ENCODE measurements at places on chromosomes 1 and 21. TPM values are rescaled to one million over a fixed set of nuclear protein-coding genes. Genes with fewer than 3 reads are reported as not detected.

- H3K27me3 ChIP-seq = no peaks in the 10 kb centered on the region
- H3K4me3 ChIP-seq = no peak overlapping the region
- no peak for DNase-seq
- no peaks in the 10 kb centered on the region for H3K36me3 ChIP-seq
These were observed 58.5 kb upstream of the BCL10 start for GRCh38 chr1:85334962-85335361.

IARS2 gene
- total RNA-seq = 86.6 TPM

FLG2 gene
- not detected for total RNA-seq

CACHD1 gene
- 3.3 TPM for total RNA-seq

SOAT1 gene
- 16.3 TPM for total RNA-seq

- H3K27ac ChIP-seq = peak overlapping the region; percentile 98
- no peaks in the 10 kb centered on the region for H3K27me3 ChIP-seq
- DNase-seq = no peak
These were observed 1.0 kb downstream of the TP53BP2 start for GRCh38 chr1:223844787-223845036.

DNA sequence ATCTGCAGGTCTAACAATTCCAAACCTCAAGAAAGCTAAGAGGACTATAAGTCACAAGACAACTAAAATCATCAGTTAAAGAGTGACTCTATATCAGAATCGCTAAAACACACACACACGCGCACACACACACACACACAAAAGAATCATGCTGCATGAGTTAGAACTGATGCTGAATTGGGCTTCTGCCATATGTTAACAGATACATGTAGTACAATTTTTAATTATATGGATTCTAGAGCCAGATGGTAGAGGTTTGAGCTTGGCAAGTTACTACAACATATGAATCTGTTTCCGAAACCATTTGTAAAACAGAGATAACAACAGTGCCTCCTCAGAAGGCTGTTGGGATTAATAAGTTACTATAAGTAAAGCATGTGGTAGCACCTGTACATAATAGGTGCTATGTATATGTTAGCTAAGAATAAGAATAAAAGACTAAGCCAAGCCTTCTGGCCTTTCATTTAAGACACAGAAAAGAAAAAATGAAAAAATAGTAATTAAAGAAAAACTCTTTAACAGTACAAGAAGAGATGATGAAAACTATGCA, 17.9 kb downstream of the EPRS1 start:
- no peaks in the 10 kb centered on the region for H3K27me3 ChIP-seq
- no peak for DNase-seq
- H3K27ac ChIP-seq = no peak overlapping the region
- H3K4me1 ChIP-seq = no peaks in the 10 kb centered on the region
- H3K36me3 ChIP-seq = peaks cover 98% of the 10 kb centered on the region

GRCh38 chr1:161054805-161055204, 9.0 kb upstream of the USF1 start:
- H3K4me1 ChIP-seq = no peaks in the 10 kb centered on the region
- no peak for DNase-seq
- H3K36me3 ChIP-seq = peaks cover 75% of the 10 kb centered on the region
- no peak overlapping the region for H3K27ac ChIP-seq
- H3K4me3 ChIP-seq = no peak overlapping the region

DNA sequence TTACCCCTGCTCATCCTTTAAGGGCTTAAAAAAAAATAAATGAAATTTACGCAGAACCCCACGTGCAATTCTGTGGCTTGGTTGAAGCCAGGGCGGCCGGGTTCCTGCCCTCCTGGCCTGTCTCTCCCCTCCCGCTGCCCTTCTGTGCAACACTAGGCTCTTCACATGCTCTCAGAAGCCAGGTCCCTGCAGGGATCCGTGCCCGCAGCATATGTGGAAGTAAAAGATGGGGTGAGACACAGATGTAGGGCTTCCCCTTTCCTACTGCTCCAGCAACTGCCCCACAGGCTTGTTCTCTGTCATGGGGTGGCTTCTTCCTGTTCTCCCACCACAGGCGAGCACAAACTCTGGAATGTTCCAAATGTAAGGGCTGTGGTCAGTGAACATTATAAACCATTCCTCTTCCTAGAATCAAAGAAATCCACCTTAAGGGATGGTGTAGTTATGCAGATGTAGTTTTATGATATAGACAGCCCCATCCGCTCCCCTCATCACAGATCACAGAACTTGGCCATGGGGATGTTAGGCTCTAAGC, 535.4 kb downstream of the KIF26B start:
- DNase-seq = no peak
- no peaks in the 10 kb centered on the region for H3K36me3 ChIP-seq
- H3K4me1 ChIP-seq = no peaks in the 10 kb centered on the region
- no peak overlapping the region for H3K4me3 ChIP-seq
- H3K27ac ChIP-seq = no peak overlapping the region

DNA sequence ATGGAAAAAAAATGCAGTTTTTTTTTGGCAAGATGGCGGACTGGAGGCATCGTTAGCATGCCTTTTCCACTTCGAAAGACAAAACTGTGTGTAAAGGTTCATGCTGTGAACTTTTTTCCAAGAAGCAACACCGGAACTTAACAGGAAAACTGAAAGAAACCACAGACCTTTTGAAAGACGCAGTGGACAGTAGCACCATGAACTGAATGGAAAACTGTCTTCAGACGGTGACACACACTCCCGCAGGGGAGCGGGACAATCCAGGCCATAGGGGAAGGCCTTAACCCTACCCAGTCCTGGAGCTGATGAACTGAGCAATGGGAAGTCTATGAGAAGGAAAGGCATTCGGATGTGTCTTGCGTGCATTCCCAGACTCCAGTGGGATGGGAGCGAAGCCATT, 54.9 kb downstream of the NEK7 start:
- no peak for DNase-seq
- H3K4me1 ChIP-seq = no peaks in the 10 kb centered on the region
- H3K27ac ChIP-seq = no peak overlapping the region
- no peaks in the 10 kb centered on the region for H3K27me3 ChIP-seq

KRTAP10-3 gene
- not detected for total RNA-seq

C1orf198 gene
- 29.7 TPM for total RNA-seq

- H3K4me1 ChIP-seq = no peaks in the 10 kb centered on the region
- H3K27ac ChIP-seq = no peak overlapping the region
- H3K4me3 ChIP-seq = no peak overlapping the region
- peaks cover 47% of the 10 kb centered on the region for H3K27me3 ChIP-seq
These were observed 62.8 kb upstream of the ZBTB40 start for GRCh38 chr1:22388671-22389450.

- H3K4me3 ChIP-seq = no peak overlapping the region
- no peaks in the 10 kb centered on the region for H3K36me3 ChIP-seq
- no peak for DNase-seq
These were observed 31.5 kb upstream of the C1orf198 start for GRCh38 chr1:230899841-230900251.

DNA sequence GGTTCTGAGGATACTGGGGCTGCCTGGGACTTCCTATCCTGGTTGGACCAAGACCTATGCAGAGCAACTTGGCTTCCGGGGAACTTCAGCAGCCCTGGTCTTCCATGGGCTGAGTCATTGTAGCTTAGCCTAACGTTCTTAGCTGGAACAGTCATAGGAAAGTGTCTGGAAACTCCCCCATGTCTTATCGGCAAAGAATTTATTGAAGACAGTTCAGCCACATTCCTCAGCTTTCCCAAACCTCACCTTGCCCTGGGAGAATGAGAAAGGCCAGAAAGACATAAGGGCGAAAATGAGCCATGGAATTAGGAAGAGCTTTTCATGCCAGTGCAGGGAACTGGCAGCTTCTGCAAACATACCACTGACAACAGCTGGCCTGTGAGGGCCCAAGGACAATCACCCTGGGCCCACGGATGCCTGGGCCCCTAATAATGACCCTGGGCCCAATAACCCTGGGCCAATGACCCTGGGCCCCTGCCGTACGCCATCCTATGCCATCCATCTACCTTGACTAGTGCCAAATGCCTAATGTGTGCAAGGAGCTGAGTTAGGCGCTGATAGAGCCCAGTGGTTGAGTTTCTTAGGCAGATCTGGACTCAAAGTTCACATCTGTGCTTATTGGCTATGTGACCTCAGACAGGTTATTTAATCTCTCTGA, 114.4 kb upstream of the GADD45A start:
- H3K4me3 ChIP-seq = no peak overlapping the region
- H3K27me3 ChIP-seq = no peaks in the 10 kb centered on the region
- DNase-seq = no peak
- no peaks in the 10 kb centered on the region for H3K36me3 ChIP-seq
- H3K4me1 ChIP-seq = peaks cover 7% of the 10 kb centered on the region
- no peak overlapping the region for H3K27ac ChIP-seq

GRCh38 chr1:157403203-157403602, 149.1 kb downstream of the FCRL5 start:
- DNase-seq = no peak
- H3K4me3 ChIP-seq = no peak overlapping the region
- H3K27ac ChIP-seq = no peak overlapping the region
- H3K4me1 ChIP-seq = no peaks in the 10 kb centered on the region
- peaks cover 15% of the 10 kb centered on the region for H3K27me3 ChIP-seq

DNA sequence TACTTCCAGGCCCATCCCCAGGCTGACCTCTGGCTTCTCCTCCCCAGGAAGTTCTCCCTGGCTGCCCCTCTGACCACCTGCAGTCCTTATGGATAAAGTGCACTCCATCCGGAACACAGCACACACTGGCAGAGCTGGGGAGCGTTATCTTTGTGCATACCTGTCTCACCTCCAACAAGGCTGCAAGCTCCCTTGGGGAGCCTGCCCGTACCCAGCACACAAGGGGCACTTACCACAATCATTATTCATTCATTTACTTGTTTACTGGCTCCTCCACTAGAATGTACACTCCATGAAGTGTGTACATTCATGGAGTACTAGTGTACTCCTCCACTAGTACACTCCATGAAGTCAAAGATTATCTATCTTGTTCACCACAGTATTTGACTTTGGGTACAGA, 30.3 kb downstream of the GLIS1 start:
- no peaks in the 10 kb centered on the region for H3K36me3 ChIP-seq
- H3K27ac ChIP-seq = no peak overlapping the region
- no peaks in the 10 kb centered on the region for H3K27me3 ChIP-seq
- DNase-seq = no peak
- H3K4me3 ChIP-seq = no peak overlapping the region

ADAMTSL4 gene
- 43.3 TPM for total RNA-seq

GRCh38 chr21:29329406-29329805, 30.7 kb downstream of the BACH1 start:
- no peak overlapping the region for H3K27ac ChIP-seq
- H3K4me1 ChIP-seq = no peaks in the 10 kb centered on the region
- no peaks in the 10 kb centered on the region for H3K36me3 ChIP-seq
